ENCODE measurements at places on chromosomes 4 and X. TPM values are rescaled to one million over a fixed set of nuclear protein-coding genes. Genes with fewer than 3 reads are reported as not detected.

MAGEA1 gene
- total RNA-seq: 0.16 TPM

PRDM5 gene
- total RNA-seq: 3.3 TPM

FABP2 gene
- not detected for total RNA-seq

PDZD4 gene
- 2.7 TPM for total RNA-seq

GPR34 gene
- total RNA-seq: 0.06 TPM

ARSH gene
- not detected for total RNA-seq

NAT8L gene
- total RNA-seq: 13.1 TPM

NXF2B gene
- not detected for total RNA-seq

TRMT2B gene
- 16.4 TPM for total RNA-seq

TBX22 gene
- total RNA-seq: not detected

CCDC120 gene
- total RNA-seq: 4.5 TPM

ADH1B gene
- not detected for total RNA-seq

CLCN4 gene
- 3.2 TPM for total RNA-seq

PAGE5 gene
- total RNA-seq: not detected

NR3C2 gene
- total RNA-seq: not detected

NAA11 gene
- not detected for total RNA-seq

SCRG1 gene
- total RNA-seq: not detected

PLXNB3 gene
- total RNA-seq: 3.7 TPM

XAGE3 gene
- total RNA-seq: not detected

MAMLD1 gene
- 10.0 TPM for total RNA-seq

PPP1R2C gene
- total RNA-seq: not detected

FGA gene
- 6.3 TPM for total RNA-seq

CCDC158 gene
- not detected for total RNA-seq

PTCHD1 gene
- total RNA-seq: not detected

PABPC5 gene
- total RNA-seq: 0.03 TPM

IL15 gene
- 11.2 TPM for total RNA-seq

CSAG2 gene
- total RNA-seq: not detected

MAGEE2 gene
- total RNA-seq: not detected

MAML3 gene
- 12.6 TPM for total RNA-seq

FAM90A26 gene
- not detected for total RNA-seq

TACC3 gene
- total RNA-seq: 87.2 TPM

XAGE1A gene
- total RNA-seq: 33.2 TPM

EFHC2 gene
- 0.31 TPM for total RNA-seq

Data from A549 treated with CpdA at 1 μM for 4 hours (cell line).